Kidney capillary endothelial cell (primary cell): ENCODE measurements at places on chromosomes 13 and 19.
A peak's percentile ranks its signal among the peaks of the same experiment; 100 is the strongest.

DNA sequence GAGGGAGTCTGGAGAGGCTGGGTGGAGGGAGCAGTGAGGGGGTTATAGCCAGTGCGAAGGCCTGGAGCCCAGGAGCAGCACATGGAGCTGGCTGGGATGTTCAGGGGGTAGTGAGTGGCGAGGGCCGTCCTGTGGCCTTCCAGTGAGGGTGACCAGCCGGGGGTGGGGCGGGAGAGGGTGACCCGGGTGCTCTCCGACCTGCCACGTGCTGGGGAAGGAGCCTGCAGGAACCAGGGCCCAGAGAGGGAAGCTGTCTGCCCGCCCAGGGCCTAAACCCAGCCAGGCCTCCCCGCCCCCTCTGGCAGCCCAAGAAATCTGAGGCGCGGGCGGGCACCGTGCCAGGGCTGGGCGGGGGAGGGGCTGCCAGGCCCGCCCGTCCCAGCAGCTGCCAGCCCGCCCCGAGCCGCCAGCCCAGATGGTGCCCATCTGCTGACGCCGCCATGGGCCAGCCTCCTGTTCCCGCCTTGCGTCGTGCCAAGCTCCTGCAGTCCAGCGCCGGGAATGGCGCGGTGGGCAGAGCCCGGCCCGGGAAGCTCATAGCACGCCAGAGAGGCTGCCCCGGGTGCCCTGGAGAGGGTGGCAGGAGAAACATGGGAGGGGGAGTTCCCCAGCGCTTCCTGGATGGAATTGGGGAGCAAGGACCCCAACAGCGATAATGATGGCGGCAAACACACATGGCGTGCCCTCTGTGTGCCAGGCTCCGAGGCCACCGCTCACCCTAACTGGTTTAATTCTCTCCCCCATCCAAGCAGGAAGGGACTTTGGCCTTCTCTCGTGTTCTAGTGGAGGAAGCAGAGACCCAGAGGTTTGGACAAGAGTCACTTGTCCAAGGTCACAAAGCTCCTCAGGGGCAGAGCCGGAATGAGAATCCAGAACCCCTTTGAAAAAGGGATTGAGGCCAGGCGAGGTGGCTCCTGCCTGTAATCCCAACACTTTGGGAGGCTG lies 21.5 kb downstream of the NFIC start:
- no peak for DNase-seq

GRCh38 chr13:110258876-110259631 lies 47.9 kb downstream of the COL4A1 start:
- peak; percentile 79 for DNase-seq

- DNase-seq = peak; percentile 80
Observed at GRCh38 chr19:52296773-52297600, at the start of gene ZNF480. ZNF480 (plus strand) TSS chr19:52297169; CDS start chr19:52300413, 3,244 bp downstream.

DNA sequence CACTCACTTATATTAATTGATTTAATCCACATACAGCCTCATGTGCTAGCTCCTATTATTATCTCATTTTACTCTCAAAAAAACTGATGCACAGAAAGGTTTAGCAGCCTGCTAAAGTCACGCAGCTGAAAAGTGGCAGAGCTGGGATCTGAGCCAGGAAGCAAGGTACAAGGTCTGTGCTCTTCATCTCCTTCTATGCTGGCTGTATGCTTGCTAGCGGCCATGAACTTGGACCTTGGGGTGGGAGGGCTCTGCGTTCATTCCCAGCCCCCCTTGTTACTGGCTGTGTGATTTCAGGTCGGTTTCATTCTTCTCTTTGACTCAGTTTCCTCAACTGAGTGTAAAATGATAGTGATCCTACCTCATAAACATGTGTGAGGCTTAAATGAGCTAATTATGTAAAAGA lies 69.8 kb downstream of the ALOX5AP start:
- DNase-seq = no peak

DNA sequence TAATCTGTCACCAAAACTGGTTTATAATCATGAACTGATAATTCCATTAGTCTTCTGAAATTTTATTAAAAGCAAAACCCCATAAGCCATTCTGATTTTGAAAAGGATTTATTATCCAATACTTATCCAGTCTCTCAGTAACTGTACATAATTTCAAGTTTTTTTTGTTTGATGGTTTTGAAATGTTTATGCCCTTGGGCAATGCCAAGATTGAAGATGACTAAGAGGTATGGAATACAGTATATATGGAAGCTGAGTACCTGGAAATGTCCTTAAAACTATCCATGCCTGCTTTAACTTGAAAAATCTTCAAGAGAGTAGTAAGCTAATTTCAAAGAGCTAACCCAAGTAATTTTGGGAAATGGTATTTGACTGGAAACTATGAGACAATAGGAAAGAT lies 1.8 kb upstream of the NEK5 start:
- DNase-seq = no peak

DNA sequence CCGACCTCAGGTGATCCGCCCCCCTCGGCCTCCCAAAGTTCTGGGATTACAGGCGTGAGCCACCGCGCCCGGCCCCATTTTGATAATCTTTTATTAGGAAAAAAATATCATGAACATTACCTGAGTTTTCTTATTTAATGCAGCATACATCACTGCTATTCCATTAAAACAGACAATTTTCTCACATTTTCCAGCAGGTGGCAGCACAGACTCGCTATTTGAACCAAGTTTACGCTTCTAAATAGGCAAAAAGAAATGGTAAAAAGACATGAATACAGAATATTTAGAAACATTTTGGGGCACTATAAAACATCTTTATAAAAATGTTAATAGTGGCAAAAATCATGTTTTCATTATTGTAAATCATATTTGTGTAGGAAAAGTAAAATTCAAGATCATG lies 903.1 kb downstream of the SLITRK6 start:
- peak; percentile 24 for DNase-seq

DNA sequence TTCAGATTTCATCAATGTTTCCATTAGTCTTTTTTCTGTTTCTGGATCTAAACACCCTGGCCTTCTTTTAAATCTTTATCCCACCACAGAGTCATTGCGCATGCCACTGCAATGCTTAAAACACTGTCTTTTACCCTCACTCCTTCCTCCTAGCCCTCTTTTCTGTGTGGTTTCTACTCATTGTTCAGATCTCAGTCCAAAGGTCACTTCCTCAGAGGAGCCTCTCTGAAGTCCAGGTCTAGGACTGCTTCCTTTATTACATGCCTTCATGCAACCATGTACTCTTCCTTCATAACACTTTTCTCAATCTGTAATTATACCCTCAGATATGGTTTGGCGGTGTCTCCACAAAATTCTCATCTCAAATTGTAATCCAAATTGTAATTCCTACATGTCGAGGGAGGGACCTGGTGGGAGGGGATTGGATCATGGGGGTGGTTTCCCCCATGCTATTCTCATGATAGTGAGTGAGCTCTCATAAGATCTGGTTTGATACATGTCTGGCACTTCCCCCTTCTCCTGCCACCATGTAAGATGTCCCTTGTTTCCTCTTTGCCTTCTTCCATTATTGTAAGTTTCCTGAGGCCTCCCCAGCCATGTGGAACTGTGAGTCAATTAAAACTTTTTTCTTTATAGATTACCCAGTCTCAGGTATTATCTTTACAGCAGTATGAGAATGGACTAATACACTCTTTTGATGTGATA lies 808.9 kb downstream of the DIAPH3 start:
- no peak for DNase-seq

- no peak for DNase-seq
Observed at GRCh38 chr19:409516-410242, 732 bp upstream of the C2CD4C start.

GRCh38 chr19:573519-573825 lies 1.1 kb downstream of the BSG start:
- no peak for DNase-seq

DNA sequence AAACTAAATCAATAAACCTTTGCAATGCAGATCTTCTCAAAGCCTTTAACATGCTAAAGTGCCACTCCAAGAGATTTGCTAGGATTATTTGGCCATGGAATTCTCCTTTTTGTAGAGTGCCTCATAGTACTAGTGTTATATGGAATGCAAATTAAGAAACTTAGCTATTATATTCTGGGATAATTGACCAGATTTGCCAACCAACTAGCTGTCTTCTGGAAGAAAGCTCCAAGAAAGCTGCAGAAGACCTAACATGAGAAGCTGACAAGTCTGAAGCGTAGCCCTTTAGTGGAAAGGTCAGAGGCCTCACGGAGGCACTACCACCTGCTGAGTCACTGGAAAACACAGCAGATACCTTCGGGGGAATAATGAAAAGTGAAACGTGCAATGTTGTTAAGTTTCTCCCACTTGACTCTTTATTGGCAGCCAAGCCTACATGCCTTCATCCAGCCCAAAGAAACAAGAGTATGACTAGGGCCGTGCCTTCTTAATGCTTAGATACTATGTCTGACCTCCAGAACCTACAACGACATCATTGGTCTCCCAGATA lies 29.8 kb upstream of the KATNAL1 start:
- no peak for DNase-seq

DNA sequence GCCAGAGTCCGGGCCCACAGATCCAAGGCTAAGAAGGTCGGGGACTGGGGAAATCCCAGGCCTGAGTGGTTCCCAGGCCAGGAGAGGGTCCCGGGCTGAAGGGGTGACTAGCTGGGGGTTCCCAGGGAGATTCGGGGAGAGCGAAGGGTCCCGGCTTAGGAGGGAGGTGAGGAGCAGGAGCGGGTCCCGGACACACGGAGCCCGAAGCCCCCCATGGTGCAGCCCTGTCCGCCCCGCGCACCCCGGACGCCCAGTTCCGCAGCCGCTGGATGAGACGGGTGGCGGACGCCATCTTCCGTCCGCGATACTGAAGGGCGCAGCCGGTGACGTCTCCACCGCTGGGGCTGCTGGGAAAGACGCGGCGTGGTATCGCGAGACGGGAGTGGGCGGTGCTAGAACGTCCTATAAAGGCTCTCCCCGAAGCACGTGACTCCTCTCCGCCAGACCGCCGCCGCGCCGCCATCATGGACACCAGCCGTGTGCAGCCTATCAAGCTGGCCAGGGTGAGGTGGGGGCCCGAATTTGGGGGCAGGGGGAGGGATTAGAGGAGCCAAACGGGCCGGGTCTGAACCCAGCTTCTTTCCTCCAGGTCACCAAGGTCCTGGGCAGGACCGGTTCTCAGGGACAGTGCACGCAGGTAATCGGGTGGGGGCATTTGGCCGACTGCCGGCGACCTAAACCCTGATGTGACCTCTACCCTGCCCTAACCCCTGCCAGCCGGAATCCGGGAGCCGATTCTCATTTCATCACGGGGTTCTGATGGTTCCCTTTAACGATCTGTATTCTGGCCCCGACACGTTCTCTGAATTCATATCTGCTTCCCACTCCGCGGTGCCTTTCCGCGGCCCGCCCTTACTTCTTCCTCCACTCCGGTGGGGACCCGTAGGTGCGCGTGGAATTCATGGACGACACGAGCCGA lies at the start of the genes NDUFA7 and RPS28:
TSS of gene NDUFA7 (minus strand) at position 309 of the 919 bp plus-strand sequence. CDS start at position 292, 17 bp downstream.
TSS of gene RPS28 (plus strand) at position 430 of the 919 bp plus-strand sequence. CDS start at position 465, 35 bp downstream.
- DNase-seq = peak; percentile 91

- no peak for DNase-seq
Observed at GRCh38 chr19:13718733-13719132, 45.6 kb upstream of the MRI1 start.

DNA sequence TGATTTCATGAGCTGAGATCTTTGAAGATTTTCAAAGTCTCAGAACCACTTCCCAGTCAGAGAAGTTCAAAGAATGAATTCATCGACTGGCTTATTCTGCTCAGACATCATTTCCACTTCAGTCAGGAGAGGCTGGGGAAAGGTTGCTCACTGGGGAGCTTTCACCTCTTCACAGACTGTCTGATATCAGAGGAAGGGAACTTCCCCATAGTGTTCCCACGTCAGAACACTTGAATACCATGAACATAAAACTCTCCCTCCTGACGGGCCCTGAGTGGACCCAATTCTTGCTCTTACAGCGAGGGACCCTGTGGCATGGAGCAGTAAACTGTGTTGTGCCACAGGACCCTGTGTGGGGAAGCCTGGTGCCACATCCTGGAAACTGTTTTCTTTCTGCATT lies 492.6 kb downstream of the COG6 start:
- DNase-seq = no peak

- no peak for DNase-seq
Observed at GRCh38 chr13:72852207-72852606, 70.3 kb downstream of the PIBF1 start.

DNA sequence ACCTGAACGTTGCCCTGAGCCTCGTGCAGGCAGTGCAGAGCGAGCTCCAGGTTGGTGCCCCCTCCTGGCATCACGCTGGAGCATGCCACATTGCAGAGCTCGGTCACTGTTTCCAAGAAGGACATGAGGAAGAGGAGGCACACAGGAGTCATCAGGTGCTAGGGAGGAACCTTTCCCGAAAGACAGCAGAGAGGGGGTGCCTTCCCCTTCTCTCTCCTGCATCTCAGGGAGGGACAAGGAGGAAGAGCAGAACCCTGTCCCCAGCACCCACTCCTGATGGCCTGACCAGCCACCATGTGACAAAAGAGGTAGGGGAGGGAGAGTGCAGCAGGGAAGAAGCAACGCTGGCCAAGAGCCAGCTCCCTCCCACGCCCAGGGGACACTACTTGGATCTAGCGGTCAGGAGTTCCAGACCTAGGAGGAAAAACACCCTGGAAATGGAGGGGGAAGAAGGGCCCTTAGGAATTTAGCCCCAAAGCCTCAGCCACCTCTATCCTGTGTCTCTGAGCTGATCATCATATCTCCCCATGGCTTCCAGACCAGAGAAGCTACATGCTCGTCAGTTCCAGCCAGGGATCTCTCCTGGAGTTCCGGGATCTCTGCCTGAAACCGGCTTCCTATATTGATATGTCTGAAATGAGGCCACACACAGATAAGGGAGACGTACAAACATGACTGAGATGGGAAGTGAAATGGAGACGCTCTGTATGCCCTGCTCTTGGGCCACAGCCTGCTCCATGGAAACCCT lies 17.0 kb upstream of the NAPA start:
- DNase-seq = no peak

DNA sequence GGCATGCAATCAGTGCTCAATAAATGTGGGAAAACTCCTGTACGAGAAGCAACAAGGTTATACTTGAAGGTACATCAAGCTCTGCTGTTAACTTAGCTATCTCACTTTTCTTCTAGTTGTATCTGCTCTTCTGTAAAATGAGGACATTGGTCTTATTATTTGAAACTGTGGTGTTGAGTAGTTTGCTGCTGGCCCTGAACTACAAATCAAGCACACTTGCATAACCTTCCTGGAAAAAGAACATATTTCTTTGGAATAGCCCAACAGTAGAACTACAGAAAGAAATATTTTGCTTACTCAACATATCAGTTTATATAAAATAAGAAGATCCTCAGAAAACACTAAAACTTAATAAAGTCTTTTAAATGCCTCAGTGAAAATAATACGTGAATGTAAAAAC lies 203.0 kb downstream of the KCTD12 start:
- no peak for DNase-seq
